Smooth muscle cell of trachea (primary cell): ENCODE measurements at places on chromosomes 4 and X. TPM values are rescaled to one million over a fixed set of nuclear protein-coding genes. Genes with fewer than 3 reads are reported as not detected.

The AADAT gene
- 3.9 and 5.0 TPM in 2 replicates for total RNA-seq

The SMIM10L2A gene
- total RNA-seq, result 0.15 and 1.2 TPM in 2 replicates

The NPY5R gene
- total RNA-seq, result not detected in 2 replicates

The HTRA3 gene
- total RNA-seq, result 7.7 and 22.8 TPM in 2 replicates

The GAGE10 gene
- not detected in 2 replicates for total RNA-seq

The PAGE2B gene
- total RNA-seq, result not detected in 2 replicates
